Stimulated activated naive CD4-positive, alpha-beta T cell treated with Interleukin-2 at 50 U/mL for 16 hours (primary cell): ENCODE measurements at places on chromosomes 13 and 19.

- DNase-seq, result no peak
Measured at GRCh38 chr13:37681281-37682032, 82.9 kb upstream of the POSTN start.

DNA sequence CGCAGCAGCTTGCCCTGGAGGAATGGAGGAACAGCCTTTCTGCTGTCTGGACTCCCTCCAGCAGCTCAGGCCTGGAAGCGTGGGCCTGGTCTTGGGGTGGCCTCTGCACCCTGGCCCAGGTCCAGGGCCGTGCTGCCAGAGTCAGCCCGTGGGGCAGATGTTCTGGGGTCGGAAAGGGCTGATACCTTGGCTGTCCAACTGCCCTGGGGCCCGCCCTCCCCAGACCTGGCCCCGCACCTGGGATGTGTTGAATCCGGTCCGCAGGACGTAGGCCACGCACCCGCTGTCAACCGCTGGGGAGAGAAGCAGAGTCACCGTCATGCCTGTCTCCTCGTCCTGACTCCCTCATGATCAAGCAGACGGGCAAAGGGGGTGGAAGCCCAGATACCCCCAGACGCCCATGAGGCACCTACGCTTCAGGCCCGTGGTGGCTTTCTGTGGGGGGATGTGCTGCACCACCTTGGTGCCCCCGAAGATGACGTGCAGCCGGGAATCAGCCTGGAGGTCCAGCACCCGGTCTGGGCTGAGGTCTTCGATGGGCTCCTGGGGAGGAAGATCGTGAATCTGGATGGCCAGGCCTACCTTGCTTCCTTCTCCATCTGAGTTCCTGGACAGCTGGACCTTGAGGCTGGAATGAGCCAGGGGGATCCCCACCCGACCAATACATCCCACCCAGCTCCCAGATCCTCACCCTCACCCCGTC lies 7.7 kb downstream of the ATP13A1 start:
- DNase-seq, result no peak

DNA sequence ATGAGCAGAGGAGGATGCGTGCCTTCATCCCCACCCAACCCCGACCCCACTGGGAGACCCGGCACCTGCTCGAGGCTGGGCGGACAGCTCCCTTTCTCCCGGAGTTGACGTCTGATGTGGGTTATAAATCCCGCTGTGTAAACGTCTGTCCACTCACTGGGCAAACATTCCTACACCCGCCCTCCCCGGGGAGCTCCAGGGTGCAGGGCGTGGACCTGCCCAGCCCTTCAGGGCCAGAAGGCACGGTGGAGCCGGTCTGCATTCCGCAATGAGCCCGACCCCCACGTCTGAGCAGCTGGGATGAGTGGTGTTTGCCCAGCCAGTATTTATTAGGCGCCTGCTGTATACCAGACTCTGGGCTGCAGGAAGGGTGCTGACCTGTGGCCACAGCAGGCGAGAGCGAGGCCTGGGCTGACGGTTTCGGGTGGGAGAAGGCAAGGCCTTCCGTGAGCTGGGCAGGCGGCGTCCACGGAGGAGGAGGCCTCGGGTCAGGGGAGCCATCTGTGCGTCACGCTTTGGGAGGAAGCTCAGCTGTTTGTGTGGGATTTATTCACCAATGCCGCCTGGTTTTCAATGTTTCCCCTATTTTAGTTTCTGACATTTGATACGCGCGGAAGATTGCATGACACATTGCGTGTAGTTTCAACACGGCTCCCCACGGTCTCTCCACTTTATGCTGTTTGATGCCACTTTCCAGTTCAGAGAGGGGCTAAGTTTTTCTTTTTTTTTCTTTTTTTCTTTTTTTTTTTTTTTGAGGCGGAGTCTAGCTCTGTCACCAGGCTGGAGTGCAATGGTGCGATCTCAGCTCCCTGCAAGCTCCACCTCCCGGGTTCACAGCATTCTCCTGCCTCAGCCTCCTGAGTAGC lies 2.0 kb downstream of the MISP start:
- no peak for DNase-seq

DNA sequence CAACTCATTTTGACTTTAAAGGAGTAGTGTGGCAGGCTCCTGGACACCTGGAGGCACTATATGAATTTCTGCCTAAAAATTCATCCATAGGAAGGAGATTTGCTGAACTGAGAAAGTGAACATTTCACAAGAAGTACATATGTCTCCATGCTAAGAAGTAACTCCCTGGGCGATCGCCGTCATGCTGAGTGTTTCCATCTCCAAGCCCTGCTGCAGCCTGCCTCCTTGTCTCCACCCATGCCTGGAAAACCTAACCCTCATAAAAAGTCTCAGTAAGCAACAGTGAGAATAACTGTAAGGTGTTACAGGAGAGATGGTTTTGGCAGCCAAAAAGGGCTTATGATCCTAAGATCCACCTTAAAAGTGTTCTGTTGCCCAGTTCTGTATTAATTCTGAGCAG lies 251.3 kb downstream of the SHISA2 start:
- no peak for DNase-seq

DNA sequence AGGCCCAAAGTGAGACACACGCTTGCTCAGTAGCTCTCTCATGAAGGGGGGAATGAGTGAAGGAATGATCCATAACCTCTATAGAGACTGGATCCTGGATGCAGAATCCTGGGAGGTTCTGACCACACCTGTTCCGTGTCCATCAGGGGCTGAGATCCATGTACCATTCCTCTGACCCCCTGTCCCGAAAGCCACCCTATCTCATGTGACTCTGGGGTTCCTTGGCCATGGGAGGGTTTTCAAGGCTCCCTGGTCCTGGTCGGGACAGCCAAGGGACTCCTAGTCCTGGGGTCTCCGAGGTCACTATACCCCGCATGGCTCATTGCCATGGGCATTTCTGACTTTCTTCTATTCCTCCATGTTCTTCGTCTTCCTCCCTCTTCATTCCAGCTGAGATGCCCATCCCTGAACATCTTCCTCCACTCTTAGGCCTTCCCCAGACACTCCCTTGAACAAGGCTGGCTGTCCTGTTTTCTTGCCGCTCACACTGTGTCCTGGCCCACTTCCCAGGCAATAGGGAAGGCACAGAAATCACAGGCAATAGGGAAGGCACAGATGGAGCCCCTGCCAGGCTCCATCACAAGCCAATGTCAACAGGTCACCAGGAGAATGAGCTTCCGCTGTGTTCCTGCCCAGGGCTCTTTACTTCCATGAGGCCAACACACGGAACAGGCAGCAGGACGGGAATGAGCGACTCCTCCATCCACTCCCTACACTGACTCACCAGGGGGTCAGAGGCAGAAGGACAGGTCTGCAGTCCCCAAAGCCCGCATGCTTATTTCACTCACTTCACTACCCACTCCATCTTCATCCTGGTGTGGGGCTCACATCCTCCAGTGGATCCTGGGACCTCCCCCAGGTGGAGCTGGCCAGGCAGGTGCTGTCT lies 3.2 kb downstream of the CEACAM5 start:
- no peak for DNase-seq

DNA sequence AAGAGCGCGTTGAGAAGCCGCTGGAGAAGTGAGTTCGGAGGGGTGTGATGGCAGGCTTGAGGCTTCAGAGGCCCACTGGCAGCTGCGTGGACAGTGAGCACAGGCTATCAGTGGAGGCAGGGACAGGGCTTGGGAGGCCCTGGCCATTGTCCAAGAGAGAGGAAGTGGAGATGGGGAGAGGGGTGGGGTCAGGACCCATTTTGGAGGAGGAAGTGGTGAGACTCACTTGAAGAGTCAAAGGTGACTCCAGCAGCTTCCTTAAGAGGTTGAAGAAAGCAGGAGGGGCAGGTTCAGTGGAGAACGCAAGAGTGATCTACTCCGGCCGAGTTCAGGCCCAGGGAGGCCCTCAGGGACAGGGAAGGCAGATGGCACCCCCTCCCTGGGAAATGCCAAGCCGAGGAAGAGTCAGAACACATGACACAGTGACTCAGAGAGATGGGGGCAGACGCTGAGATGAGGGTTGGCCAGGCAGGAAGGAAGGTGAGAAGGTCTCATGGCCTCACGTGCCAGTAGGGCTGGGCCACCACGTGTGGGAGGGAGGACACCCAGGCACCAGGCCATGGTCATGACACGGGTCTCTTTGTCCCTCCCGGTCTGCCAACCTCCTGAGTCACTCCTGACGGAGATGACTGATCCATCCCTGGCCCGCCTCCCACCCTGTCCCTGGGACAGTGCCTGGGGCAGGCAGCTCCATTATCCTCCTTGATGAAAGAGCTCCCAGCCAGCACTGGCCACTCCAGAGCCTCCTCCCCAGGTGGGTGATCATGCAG lies 10.1 kb upstream of the CD22 start:
- no peak for DNase-seq

DNA sequence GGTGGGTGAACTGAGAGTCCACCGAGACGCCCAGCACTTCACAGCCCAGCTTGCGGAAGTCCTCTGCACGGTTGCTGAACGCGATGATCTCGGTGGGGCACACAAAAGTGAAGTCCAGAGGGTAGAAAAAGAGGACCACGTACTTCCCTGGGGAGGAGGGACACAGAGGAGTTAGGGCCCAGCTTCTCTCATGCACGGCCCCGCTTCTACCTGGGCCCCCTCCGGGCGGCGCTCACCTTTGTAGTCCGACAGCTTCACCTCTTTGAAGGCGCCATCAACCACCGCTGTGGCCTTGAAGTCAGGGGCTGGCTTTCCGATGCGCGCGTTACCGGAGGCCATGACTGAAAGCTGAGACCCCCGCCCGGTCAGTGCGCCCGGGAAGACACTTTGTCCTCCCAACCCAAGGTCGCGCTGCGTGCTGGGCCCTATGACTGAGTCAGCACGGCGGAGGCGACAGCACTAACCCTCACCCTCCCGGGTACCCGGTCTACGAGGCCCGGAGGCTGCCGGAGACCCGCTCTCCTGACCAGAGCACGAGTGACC lies 606 bp downstream of the PRDX2 start:
- DNase-seq, result no peak

DNA sequence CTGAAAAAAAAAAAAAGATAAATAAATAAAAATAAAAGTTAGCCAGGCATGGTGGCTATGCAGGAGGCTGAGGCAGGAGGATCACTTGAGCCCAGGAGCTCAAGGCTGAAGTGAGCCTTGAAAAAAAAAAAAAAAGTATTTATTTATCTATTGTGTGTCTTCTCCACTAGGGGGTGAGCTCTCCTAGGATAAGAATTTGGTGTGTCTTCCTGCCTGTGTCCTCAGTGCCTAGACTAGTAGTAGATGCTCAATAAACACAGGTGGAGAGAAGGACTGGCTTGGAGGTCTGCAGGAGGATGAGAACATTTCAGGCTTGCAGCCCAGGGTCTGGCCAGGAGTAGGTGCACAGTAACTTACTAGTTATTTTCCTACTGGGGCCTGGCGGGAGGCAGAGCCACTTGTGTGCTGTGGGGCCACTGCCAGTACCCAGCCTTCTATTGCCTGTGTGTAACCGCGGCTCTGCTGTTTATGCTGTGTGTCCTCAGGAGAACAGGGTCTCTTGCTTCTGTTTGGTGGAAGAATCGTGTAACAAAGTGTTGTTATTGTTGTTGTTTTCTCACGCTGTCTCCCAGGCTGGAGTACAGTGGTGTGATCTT lies 5.4 kb downstream of the LMTK3 start:
- DNase-seq, result no peak

GRCh38 chr13:77298426-77298825 lies 28.5 kb downstream of the MYCBP2 start:
- DNase-seq, result no peak
